ENCODE measurements at places on chromosomes 6 and 20.
A peak's percentile ranks its signal among the peaks of the same experiment; 100 is the strongest.

DNA sequence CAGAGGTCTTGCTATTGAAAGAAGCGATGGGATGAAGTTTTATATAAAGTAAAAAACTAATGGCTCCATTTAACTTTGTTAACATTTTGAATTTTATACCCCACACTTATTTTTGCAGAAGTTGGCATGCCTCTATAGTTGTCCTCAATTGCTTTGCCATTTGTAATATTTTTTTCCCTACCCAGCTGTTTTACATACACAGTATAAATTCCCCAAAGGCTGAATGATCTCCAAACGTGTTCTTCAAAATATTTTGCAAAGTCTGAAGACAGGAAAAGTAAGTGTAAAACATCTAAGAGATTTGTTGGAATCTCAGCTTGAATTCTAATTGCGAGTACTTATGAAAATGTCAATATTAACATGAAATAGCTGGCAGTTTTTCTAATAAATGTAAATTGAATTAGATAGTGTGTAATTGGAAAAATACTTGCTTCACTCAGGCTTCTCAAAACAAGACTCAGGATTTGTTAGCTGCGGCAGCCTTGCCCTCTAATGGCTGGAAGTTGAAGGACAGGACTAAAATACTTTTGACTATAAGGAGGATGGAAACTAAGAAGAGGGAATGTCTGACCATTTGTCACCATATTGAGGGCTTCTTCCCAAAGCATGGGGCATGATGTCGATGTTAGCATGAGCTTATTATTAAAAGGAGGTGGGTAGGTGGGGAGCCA is 226.8 kb downstream of the UST start:
- ATAC-seq: peak; percentile 83

DNA sequence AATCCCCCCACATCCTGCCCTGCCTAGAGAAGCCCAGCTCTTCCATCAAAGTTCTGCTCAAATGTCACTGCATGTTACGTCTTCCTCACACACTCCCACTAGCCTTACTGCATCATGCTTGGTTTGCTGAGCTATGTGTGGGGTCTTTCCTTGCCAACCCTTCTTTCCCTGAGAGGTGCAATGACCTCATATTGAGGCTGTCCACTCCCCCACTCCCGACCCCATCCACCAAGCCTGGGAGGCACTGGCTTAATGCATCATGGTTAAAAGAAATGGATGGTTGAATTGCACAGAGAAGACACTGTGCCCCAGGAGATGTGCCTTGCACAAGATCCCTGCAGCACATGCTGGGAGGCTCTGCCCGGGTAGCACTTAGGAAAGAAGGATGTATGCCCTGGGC is 7.7 kb upstream of the IRF4 start:
- no peak for ATAC-seq

GRCh38 chr6:24974182-24975171 is 38.7 kb upstream of the RIPOR2 start:
- ATAC-seq: no peak

- ATAC-seq: no peak
Observed at GRCh38 chr20:24199501-24199900, 210.9 kb upstream of the GGTLC1 start.
